C1 segment of cervical spinal cord (tissue), 14 donors: ENCODE measurements at places on chromosomes 5 and 9.

- peak; percentile 51 for DNase-seq
Measured at GRCh38 chr5:10632110-10632761, 68.4 kb downstream of the ANKRD33B start.

GRCh38 chr9:97384406-97385262 lies 27.3 kb upstream of the TDRD7 start:
- DNase-seq = no peak

DNA sequence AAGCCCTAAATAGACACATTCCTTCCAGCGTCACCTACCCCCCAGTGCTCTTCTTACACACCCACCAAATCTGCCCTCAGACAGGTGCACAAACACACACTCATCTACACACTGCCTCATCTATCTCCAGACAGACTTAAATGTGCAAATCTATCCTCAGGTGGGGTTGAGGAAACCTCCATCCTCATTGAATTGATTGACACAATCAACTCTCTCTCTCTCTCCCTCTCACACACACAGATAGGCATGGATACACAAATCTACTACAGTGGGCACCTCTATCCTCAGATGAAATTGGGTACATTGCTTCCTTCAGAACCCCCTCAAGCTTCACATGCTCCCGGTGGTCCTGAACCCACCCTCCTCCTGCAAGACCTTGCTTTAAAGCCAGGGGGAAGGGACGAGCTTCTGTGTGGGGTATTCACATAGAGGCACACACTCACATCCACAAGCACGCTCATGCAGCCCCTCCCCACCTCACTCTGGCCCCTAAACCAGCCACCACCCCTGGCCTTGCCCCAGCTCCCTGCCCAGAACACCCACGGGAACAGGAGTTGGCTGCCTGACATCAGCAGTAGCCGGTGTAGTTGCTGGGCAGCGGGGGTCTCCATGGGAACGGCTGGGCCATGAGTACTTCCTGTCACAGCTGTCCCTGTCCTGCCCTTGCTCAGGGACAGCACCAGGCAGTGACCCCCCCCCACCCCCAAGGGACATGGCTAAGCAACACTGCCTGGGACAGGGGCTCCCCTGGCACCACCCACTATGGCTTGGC lies 22.8 kb downstream of the PCDH1 start:
- peak; percentile 50 for DNase-seq

DNA sequence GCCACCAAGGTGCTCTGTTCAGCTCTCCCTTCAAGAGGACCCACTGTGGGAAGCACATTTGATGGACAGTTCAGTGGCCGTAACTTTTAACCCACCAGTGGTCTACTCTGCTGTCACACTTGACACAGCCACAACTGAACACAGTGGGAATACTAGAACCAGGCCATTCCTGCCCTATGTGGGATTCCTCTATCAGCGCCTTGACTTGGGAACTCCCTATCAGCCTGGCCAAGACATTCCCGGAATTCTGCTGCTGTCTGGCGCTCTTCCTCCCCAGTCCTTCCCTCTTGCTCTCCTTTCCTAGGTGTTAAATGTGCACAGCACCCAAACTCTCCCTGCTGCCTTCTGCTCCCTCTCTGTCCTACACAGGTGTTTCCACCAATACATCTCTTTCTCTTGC lies 23.1 kb upstream of the SH3PXD2B start:
- no peak for DNase-seq

DNA sequence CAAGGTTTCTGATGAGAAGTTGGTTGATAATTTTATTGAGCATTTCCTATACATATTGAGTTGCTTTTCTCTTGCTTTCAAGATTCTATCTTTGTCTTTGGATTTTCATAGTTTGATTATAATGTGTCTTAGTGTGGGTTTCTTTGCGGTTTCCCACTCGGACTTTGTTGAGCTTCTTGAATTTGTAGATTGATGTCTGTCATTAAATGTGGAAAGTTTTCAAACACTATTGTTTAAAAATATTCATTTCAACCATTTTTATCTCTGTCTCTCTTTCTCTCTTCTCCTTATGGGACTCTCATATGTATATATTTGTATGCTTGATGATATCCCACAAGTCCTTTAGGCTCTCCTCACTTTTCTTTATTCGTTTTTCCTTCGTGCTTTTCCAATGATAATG lies 18.5 kb upstream of the PCDHA1 start:
- no peak for DNase-seq

GRCh38 chr5:1468247-1468612 lies 23.0 kb upstream of the SLC6A3 start:
- no peak for DNase-seq

GRCh38 chr9:2043243-2043642 lies 28.1 kb downstream of the SMARCA2 start:
- DNase-seq = no peak

GRCh38 chr5:108858959-108859358 lies 111.3 kb downstream of the FER start:
- DNase-seq = no peak

DNA sequence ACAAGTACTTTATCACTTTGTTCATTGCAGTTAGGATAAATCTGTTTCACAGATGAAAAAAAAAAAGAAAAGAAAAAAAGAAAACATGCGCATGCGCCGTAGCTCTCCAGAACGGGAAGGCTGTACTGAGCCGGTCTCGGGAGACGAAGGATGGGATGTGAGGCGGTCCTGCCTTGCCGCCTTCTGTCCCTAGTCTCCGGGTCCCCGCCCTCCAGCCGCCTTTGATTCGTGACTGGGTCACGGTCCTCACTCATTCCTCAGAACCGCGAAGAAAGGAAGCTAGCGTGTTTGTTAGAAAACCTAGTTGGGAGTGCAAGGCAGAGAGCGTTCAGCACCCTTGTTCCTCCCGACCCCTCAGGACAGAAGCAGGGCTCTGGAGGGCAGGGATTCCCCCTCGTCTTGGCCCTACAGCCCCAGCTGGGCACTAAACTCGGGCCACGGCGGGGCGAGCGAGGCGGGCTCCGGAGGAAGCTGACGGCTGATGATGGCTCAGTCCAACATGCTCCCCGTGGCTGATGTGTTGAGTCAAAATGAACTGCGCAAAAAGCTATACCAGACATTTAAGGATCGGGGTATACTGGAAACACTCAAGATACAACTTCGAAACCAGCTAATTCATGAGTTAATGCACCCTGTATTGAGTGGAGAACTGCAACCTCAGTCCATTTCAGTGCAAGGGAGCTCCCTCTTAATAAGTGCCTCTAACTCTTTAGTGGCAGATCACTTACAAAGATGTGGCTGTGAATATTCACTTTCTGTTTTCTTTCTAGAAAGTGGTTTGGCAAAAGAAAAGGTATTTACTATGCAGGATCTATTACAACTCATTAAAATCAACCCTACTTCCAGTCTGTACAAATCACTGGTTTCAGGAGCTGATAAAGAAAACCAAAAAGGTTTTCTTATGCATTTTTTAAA lies 40.0 kb downstream of the CPLANE1 start:
- DNase-seq = no peak
